ENCODE measurements at places on chromosomes 3 and 15.

- no peak for DNase-seq
Measured at GRCh38 chr3:73597476-73597875, 27.3 kb downstream of the PDZRN3 start.

DNA sequence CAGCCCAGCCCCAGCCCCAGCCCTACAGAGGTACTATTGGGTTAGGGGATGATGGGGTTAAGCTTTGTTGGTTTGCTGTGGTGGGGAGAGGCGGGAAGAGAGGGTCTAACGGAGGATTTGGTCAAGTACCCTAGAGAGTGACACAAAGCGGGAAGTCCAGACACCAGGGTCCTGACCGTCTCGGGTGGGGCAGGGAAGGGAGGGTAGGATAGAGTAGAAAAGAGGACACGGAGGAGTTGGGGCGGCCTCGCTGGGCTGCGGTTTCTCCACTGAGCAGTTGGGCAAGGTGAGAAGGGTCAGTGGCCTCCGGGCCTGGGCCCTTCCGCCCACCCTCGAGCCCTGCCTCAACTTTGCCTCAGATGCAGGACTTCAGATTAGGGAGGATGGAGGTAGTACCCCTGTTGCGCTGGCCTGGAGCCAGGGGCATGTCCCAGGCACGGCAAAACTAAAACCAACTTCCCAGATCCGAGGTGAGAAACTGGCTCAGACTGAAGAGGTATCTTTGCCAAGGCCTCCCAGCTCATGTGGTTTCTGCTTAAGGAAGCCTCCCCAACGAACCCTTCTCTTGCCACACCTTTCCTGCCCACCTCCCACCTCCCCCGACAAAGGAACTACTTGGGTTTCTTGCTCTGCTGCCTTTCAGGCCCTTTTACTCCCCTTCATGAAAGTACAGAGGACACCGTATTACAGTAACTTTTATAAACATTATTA, 551 bp downstream of the PML start:
- no peak for DNase-seq

DNA sequence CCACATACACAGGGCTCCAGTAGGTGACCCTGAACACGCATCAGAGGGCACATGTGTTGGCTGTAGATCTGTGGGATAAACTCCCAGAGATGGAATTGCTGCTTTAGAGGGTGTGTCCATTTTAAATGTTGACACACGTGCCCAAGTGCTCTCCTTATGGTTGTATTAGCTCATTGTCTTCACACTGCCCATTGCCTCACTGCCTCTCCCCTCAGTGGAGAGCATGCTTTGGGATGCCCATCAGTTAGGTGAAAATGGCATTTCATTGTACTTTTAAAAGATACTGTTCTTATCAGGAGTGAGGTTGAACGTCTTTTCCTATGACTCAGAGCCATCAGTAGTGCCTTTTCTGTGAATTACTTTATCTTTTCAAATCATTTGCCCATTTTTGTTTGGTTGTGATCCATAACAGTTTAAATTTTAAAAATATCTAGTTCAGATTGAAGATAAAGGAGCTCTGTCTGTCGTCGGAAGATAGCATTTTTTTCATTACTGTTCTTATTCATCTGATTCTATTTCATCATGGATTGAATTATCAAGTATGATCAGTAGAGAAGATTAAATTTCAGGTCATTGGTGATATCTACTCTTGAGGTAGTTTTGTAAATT, 120.7 kb downstream of the CHDH start:
- no peak for DNase-seq

GRCh38 chr3:81744366-81744765, 17.1 kb downstream of the GBE1 start:
- DNase-seq, result peak; percentile 83

DNA sequence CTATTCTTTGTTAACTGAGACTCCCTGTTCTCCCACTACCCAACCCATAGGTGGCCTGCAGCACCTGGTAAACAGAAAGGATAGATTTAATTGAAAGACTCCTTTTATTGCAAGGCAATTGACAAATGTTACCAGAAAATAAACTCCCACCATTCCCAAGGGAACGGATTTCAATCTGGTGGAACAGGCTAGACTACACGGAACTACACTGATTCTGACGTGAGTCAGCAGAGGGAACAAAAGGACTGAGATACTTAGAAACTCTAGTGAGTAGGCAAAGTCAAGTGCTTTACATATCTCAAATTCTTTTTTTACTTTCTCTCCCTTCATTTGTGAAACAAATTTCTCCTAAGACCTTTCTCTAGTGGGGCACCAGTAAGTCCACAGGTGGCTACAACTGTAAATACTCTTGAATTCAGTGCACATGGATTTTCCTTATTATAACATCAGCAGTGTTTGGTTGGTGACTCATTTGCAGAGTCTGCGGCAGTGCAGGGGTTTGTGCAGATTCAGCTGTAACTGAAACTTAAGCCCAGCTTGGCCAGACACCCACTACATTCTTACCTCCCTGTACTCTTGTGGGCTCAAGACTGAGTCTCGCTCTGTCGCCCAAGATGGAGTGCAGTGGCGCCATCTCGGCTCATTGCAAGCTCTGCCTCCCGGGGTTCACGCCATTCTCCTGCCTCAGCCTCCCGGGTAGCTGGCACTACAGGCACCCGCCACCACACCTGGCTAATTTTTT, 34.3 kb upstream of the PLSCR2 start:
- peak; percentile 88 for DNase-seq

GRCh38 chr3:50632450-50632849, 15.5 kb downstream of the MAPKAPK3 start:
- DNase-seq, result no peak

DNA sequence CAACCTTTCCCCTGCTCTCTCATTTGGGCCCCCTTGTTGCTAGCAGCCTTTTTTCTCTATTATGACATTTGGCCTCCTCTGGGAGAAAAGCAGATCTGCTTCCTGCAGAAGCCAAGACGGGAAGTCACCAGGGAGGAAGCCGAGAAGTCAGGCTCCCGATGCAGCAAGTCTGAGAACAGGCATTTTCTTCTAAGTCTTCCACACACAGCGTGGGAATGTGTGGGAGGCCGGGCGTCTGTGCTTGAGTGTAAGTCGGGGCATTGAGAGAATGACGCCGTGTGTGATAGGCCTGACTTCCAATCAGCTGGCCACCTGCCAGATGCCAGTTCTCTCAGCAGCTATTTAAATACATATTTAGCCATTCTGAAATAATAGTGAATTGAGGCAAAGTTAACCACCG, 75.8 kb upstream of the FAM98B start:
- DNase-seq, result no peak

DNA sequence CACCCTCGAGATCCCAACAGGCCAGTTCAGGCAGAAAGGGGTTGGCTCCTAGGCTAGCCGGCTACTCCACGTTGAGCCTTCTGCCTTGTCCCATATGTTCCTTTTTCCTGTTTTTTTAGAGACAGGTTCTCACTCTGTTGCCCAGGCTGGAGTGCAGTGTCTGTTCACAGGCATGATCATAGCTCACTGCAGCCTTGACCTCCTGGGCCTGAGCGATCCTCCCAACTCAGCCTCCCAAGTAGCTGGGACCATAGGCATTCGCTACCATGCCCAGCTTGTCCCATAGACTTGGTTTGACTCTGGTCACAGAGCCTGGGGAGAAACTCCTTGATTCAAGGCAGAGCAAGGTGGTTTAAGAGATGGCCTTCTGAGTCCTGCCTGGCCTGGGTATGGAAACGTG, 32.3 kb downstream of the ZNF710 start:
- DNase-seq, result no peak

- DNase-seq, result no peak
Measured at GRCh38 chr15:70348581-70349344, 251.0 kb upstream of the TLE3 start.

- DNase-seq, result no peak
Measured at GRCh38 chr15:48451736-48452135, 120.5 kb downstream of the DUT start.

GRCh38 chr3:186218421-186218820, 109.5 kb upstream of the ETV5 start:
- DNase-seq, result no peak

DNA sequence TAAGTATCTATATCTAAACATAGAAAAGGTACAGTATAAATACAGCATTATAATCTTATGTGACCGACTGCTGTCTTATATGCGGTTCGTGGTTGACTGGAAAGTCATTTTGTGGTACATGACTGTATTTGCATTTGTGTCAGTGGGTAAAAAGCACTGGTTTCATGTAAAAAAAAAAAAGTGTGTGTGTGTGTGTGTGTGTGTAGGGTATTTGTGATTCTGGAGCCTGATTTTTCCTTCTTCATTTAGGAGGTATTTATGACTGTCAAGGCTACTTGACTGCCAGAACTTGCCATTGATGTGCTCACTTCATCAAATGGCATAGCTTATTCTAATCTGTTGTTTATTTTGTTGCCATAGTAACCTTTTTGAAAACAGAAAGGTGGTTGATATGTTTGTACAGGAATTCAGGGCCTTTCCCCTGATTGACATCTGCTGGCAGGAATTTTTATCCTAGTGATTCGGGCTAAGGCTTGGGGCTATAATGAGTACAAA, 63.2 kb downstream of the AKAP13 start:
- DNase-seq, result peak; percentile 49

DNA sequence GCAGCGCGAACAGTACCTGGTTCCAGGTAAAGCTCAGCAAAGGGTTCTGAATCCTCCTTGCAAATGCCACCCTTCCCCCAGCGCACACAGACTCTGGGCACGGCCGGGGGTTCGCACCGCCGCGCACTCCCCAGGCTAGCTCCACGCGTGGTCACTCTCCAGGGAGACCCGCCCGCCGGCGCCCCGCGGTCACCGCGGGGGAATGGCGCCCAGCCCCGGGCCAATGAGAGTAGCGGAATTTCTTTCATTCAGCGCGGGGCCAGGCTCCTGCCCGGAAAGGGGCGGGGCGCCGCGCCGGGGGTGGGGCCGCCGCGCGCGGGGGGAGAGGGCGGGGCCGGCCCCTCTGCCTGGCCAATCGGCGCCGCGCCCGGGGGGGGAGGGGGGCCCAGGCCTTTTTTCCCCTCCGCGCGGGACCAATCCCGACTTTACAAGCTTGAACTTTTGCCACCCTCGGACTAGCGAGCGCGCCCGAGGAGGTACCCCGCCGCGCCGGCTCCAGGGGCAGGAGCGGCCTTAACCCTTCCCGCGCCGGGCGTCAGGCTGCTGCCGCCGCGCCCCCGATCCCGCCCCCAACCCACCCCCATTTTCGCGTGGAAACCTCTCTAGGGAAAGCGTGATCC, 1.1 kb upstream of the SMAD6 start:
- peak; percentile 98 for DNase-seq

GRCh38 chr15:88832820-88833730, 29.8 kb downstream of the ACAN start:
- no peak for DNase-seq

DNA sequence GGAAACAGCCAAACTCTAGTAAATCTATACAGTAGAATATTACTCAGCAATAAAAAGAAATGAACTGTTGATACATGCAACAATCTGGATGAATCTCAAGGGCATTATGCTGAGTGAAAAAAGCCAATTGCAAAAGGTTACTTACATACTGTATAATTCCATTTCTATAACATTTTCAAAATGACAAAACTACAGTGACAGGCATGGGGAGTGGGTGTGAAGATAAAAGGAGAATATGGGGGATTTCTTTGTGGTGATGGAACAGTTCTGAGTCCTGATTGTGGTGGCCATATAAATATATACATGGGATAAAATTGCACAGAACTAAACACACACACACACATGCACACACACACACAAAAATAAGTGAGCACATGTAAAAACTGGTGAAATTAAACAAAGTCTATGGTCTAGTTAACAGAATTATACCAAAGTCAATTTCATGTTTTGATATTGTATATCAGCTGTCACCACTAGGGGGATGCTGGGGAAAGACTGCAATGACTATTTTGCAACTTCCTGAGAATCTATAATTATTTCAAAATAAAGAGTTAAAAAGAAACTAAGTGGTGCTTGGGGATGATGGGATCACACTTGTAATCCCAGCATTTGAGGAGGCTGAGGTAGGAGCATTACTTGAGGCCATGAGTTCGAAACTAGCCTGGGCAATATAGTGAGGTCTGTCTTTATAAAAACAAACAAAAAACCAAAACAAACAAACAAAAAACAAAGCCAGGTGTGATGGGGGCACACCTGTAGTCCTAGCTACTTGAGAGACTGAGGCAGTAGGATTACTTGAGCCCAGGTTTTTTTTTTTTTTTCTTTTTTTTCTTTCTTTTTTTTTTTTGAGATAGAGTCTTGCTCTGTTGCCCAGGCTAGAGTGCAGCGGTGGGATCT, 66.0 kb downstream of the SPTSSB start:
- DNase-seq, result peak; percentile 17

- DNase-seq, result no peak
Measured at GRCh38 chr15:43948691-43949325, 122.0 kb downstream of the WDR76 start.

DNA sequence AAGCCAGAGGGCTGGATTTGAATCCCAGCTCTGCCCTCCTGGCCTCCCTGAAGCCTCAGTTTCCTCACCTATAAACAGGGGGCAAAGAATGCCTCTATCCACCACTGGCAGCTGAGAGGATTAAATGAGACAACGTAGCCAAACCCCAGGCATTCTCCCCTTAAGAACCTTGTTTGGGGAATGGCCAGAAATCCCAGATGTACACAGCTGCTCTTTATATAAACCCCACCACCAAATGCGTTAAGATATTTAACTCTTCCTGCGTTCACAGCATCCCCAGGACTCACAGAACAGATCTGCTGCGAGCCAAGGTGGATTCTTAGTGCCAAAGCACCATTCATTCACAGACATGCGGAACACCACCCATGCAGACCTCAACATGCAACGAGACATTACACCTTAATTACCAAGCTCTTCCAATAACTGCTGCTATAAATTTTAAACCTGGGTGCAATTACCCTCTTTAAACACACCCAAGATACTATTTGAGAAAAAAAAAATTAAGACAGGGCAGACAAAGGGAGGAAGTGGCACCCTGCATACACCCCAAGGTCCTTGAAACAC, 5.2 kb downstream of the TLE3 start:
- DNase-seq, result no peak

- DNase-seq, result no peak
Measured at GRCh38 chr15:59180945-59181600, 25.6 kb upstream of the LDHAL6B start.

- DNase-seq, result no peak
Measured at GRCh38 chr3:141812084-141812483, 48.9 kb downstream of the GRK7 start.

GRCh38 chr15:70112074-70112395, 14.3 kb upstream of the TLE3 start:
- no peak for DNase-seq

DNA sequence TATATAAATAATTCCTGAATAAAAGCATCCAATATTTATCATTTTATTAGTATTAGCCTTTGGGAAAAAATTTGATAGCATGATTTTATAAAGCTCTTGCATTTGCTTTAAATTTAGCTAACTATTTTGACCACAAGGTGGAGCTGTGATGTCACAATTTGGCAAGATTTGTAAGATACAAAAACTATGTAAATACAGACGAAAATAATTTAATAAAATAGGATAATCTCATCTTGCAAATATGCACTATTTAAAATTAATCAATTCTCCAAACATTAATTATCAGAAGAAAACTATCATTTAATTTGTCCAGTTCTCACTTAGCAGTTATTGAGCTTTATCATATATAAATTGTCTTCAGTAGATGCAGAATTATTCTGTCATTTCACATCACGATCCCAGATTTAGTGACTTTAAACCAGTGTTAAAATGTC, 95.4 kb downstream of the PLOD2 start:
- DNase-seq, result peak; percentile 73

Measured in A549 (cell line).